Right cardiac atrium (tissue), 5 donors: ENCODE measurements at places on chromosomes 16 and 17. TPM values are rescaled to one million over a fixed set of nuclear protein-coding genes. Genes with fewer than 3 reads are reported as not detected.

DNA sequence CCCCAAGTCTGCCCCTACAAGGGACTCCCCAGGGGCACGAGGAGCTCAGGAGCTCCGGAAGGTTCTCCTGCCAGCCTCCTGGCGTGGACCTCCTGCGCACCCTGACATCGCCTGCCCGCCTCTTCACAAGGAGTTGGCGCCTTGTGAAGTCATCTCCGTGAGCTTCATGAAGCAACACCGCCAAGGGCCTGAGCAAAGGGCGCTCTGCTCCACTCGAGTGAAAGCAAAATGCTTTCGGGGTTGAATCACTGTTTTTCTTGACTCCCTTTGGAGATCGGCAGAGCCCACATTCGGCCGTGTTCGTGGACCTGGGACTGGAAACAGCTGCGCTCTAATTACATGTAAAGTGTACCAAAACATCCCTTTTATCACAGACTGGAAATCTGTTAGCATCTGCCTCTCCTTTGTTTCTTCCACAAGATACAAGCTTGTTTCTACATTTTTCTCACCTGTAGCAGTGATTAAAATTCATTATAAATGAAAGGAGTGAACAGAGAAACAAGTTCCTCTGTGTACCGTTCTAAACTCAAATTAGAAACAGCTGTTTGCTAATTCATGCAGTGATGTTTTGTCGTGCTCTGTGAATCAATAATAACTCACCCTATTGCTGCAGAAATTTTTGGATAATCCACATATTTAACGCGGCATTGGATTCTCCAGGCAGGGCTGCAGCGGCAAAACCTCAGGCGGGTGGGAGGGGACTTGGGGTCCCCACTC, 203.3 kb downstream of the ZNF423 start:
- peak; percentile 77 for DNase-seq

DNA sequence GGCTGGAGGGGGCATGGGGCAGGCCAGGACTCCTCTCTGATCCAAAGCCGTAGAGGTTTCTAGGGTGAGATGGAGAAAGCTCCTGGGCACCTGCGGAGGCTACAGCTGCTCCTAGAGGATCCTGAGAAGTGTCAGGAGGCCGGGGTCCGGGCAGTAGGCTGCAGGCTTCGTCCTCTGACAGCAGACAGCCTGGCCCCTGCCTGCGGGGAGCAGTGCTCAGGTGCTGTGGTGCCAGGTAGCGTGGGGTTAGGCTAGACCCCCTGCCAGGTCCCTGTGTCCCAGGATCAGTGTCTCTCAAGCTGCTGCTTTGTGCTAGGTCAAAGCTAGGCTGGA, 1.5 kb upstream of the MRPS34 start:
- no peak for DNase-seq

GRCh38 chr16:24543949-24544348, 4.6 kb downstream of the RBBP6 start:
- no peak for DNase-seq

DNA sequence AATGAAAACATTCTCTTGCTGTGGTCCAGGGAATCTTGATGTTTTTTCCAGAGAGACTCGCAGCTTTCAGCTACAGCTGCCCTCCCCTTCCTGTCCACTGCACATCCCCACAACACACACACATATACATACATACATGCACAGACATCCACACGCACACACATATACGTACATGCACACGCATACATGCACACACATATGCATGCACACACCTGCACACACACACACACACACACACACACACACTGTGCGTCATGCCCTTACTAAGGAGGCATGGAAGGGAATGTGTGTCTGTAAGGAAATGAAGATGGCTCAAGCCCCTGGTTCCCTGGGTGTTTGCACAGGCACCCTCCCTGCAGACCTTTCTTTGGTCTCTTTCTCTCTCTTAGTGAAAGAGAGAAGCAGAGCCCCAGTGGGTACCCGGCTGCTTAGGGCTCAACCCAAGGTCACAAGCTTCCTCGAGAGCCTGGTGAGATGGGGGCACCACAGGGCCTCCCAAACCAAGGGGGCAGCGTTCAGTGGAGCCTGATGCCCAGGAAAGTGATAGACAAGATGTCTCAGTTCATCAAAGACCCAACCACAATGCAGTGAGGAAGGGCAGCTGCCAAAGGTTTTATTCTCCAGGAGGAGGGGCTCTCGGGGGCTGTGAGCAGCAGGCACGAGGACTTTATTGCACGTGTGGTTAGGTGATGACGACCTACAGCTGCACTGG, 33.3 kb downstream of the TNFRSF13B start:
- no peak for DNase-seq

Gene KCNJ18
- total RNA-seq, result not detected

GRCh38 chr17:58318065-58318481, 10.5 kb downstream of the TSPOAP1 start:
- no peak for DNase-seq

Gene SOST
- total RNA-seq, result not detected

DNA sequence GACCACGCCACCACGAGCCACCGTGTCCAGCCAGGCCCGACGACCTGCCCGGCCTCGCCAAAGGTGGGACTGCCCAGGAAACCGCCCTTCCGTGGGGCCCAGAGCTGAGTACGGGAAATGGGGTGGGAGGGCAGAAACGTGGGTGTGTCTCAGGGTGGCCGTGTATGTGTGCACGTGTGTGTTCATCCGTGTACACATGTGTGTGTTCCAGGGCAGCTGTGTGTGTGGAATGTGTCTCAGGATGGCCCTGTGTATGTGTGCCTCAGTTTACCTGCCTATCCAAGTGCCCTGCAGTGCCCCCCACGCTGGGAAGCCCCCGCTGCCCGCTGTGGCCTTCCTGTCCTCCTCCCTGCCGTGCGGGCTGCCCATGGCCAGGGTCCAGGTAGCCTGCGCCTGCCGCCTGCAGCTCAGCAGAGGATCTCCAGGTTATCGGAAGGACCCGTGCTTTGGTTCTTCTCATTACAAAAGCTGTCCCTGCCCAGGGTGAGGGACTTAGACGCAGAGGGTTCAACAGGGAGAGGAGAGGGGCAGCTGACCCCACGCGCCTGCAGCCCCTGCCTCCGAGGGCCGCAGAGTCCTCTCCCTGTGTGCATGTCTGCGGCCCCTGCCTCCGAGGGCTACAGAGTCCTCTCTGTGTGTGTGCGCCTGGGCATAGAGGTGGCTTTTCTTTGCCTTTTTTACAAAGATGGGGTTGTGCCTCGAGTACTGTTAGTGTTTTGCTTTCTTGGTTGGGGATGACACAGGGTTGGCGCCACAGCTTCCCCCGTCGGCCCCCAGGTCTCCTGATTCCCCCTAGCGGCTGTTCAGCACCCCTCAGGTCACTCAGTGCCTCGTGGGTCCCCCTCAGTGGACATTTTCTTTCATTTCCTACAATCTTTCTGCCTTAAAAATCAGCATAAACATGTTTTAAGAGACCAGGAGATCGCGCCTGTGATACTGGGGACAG, 23.6 kb downstream of the ZNF469 start:
- no peak for DNase-seq

GRCh38 chr17:50904518-50905459, 38.6 kb upstream of the TOB1 start:
- DNase-seq, result peak; percentile 79

Gene EMP2
- total RNA-seq, result 66.0 TPM

- DNase-seq, result peak; percentile 6
Observed at GRCh38 chr17:17525956-17526355, 29.8 kb upstream of the RASD1 start.

Gene FOXF1
- total RNA-seq, result 0.35 TPM

Gene KCNAB3
- total RNA-seq, result 0.74 TPM

GRCh38 chr16:88634141-88634993, 4.0 kb upstream of the IL17C start:
- DNase-seq, result peak; percentile 59

- no peak for DNase-seq
Observed at GRCh38 chr16:11679941-11680911, 12.0 kb downstream of the SNN start.

Gene KCNJ16
- not detected for total RNA-seq
